ENCODE measurements at places on chromosomes 1 and 21.

- no peak for DNase-seq
Observed at GRCh38 chr1:19079541-19080472, 123.3 kb upstream of the IFFO2 start.

DNA sequence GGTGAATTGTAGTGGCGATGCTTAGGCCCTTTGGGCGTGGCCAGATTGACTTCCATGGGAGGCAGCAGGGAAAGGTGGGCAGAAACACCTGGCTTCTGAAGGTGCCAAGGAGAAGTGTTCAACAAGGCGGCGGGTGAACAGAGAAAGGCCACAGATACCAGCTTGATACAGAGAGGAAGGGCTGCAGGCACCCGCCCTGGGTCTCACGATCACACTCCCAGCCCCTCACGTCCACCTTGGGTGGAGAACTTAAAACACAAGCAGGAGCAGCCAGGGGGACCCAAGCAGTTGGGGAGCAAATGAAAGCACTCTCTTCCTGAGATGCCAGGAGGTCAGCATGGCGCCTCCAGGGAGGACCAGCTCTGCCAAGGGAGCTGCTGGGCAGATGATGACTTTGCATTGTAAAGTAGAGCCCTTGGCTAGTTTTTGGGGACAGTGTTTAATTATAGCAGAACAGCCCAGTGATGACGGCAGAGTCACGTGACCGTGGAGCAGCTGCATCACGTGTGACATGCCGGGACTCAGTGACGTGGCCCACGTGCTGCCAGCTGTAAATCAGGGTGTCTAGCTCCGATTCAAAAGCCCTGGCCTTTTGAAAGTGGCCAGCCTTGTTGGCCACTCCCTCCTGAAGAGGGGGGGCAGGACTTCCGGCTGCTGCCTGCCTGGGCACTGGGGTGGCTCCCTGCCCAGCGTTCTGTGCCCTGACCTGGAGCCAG, 19.0 kb downstream of the SLC37A1 start:
- no peak for DNase-seq

DNA sequence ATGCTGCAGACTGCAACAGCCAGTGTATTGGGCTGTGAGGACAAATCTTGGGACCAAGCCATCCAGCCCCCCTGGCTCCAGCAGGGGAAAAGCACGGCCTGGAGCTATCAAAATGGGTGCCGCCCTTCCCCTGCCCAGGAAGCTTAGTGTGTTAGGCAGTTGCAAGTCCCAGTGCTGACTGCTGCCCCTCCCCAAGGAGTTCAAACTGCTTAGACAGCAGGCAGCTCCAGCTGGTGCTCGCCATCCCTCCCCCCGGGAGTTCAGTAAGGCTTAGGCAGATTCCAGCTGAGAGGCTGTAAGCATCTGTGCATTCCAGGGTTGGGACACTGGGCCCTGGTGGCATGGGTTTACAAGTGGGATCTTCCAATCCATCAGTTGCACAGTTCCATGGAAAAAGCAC, 579.6 kb upstream of the NR5A2 start:
- DNase-seq = no peak

- DNase-seq = no peak
Observed at GRCh38 chr1:208450958-208451357, 206.8 kb upstream of the PLXNA2 start.

DNA sequence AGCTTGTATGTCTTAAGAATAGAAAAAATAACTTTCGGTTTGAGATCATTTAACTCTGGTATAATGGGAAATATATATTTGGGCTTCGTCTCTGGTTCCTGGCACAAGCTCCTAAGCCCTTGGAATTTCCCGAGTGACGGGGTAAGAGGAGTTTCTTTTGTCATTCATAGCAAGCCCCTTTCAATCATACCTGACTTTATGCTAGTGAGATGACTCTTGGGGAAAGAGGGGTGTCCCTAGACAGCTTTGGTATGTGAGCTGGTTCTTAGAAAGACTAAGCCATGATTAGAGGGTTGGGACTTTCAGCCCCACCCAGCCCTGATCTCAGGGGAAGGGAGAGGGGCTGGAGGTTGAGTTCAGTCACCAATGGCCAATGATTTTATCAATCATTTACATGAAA, 13.9 kb upstream of the MTARC1 start:
- DNase-seq = no peak

GRCh38 chr21:43772425-43772821, 3.7 kb downstream of the CSTB start:
- no peak for DNase-seq

GRCh38 chr1:157086299-157086698, 13.3 kb downstream of the ETV3L start:
- DNase-seq = no peak

GRCh38 chr1:25821630-25822091, 1.9 kb downstream of the MTFR1L start:
- no peak for DNase-seq

GRCh38 chr21:42269386-42269785, 45.8 kb downstream of the TFF3 start:
- no peak for DNase-seq

DNA sequence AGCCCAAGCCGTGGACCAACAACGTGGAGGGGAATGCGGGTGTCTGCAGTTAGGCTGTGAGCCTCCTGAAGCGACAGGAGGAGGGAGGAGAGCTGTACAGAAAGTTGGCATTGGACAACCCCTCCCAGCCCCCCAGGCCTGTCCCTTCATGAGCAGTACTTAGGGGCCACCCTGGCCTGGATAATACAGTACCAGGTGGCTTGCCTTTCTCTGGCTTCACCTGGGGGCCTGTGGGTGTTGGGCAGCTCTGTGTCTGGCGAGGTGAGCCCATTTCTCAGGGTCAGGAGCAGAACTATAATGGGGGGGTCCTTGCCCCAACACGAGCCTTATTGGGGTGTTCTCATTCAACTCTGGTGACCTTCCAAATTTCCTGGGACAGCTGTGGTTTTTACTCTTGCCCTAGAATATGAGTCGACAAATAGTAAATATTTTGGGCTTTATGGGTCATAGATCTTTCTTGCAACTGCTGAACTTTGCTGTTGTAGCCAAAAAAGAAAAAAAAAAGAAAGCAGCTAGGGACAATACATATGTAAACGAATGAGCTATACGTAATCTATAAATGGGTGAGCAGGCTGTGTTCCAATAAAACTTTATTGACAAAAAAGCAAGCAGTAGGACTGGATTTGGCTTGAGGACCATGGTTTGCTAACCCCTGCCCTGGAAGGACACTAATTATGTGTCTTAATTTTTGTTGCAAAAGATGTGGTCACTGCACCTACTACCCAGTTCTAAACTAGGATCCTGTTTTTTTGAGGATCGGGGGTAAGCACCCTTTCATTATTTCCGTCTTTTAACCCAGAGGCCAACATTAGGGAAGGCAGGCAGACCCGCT, 11.4 kb downstream of the COQ8A start:
- no peak for DNase-seq

DNA sequence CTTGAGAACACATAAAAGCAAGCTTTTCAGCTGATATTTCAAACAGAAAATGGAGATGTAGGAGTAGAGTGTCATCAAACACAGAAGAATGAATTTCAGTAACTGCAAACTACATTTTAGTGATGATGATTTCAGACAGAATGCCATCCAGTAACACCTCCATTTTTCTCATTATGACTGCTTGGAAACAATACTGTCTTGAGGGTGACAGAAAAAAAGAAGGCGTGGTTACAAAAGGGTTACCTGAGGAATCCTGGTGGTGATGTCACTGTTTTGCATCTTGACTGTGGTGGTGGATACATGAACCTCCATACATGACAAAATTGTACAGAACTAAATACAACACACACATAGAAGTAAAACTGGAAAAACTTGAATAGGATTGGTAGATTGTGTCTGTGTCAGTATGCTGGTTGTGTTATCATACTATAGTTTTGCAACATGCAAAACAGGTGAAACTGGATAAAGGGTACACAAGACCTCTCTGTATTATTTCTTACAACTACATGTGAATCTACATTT, 375.9 kb downstream of the PTBP2 start:
- DNase-seq = no peak

DNA sequence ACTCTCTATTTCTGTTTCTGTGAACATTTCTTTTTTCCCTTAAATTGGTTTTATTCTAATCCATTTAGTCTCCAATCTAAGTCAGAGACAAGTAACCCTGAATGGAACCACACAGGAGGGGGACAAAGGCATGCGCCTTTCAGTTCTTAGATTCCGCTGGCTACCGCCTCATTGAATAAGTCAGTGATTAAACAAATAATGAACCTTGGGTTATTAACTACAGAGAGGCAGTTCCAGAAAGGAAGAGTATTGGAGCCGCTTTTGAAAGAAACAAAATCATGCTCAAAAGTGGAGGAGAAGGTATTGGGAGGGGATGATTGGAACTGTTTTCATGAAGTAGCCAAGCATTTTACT, 459.8 kb upstream of the DAB1 start:
- DNase-seq = no peak

DNA sequence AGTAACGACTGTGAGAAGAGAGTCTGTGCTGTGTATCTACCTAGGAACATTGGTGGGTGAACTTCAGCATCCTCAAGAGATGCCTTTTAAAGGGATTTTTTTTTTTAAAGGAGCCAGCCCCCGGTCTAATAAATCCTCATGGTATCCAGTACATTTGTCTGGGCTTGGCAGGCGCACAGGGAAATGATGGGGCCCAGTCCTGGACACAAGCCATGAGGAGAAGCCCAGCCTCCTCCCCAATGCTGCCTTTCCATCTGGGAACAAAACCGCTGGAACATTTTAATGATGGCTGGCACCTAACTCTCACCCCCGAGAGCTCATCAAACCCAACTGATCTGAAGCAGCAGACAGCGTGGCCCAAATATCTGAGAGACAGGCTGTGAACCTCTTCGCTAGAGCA, 64.2 kb downstream of the ACOT7 start:
- DNase-seq = no peak

DNA sequence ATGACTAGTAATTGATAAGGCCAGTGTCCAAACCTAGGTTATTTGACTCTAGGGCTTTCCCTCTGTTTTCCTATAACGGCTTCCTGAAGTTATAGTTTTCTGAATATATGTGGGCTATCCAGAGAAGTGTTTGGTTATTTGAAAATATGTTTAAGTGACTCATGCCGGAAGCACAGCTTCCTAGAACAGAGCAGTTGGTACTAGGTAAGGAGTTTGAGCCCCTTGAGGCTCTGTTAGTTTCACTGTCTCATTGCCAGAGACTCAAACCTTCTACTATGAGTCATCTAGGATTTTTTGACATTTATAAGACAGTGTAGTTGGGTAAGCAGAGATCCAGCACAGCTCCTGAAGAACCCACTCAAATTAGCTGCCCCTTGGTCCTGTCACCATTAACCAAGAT, 27.1 kb upstream of the LEPR start:
- no peak for DNase-seq

DNA sequence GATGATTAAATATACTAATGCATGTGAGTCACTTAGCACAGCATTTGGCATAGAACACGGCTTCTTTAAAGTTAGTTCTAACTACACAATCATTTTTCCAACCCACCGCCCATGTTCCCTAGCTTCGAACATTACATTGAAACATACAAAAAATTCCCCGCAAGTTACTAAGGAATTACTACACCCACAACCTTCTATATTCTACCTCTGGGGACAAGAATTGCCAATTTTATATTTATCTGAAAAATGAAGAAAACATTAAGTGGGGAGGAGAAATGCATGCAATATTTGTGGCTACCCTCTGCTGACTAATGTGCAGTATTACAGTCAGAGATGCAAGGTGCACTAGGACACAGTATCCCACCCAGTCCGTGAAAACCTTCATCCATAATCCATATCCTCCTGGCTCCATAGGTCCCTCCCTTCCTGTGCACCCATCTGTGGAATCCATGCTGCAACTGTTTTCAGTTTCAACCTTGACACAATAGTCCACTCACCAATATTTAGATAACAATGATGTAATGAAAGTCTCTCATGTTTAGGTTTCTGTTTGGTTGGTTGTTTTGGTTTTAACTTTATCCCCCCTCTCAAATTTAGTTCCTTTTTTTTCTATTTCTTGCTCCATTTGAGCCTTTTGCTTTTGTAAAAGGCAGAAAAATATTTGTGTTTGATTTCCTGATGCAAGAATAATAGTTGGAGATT, 31.6 kb downstream of the RGS5 start:
- no peak for DNase-seq

- no peak for DNase-seq
Observed at GRCh38 chr1:99656701-99657100, 10.8 kb downstream of the PALMD start.

DNA sequence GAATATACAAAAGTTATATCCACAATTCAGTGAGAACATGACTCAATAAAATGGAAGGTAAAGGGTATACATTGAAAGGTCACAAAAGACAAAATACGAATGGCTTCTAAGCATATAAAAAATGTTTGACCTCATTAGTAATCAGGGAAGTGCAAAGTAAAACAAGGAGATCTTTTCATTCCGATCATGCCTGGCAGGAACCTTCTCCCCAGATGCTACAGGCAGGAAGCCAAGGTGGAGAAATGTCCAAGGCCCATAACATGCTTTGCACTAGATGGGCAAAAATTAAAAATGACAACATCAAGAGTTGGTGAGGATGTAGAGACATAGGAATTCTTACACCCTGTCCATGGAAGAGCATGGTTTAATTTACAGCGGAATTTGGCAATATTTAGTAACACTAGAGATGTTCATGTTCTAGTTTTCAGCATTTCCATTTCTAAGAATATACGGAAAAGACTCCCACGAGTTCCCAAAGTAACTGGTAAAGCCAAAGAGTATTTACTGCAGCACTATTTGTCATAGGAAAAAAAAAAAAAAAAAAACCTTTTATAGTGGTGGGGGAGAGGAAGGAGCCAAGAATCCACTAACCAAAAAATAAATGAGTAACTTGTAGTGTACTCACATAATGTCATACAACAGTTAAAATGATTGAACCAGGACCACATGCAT, 184.5 kb upstream of the KAZN start:
- no peak for DNase-seq

- DNase-seq = no peak
Observed at GRCh38 chr1:41390166-41390565, 28.9 kb downstream of the FOXO6 start.

DNA sequence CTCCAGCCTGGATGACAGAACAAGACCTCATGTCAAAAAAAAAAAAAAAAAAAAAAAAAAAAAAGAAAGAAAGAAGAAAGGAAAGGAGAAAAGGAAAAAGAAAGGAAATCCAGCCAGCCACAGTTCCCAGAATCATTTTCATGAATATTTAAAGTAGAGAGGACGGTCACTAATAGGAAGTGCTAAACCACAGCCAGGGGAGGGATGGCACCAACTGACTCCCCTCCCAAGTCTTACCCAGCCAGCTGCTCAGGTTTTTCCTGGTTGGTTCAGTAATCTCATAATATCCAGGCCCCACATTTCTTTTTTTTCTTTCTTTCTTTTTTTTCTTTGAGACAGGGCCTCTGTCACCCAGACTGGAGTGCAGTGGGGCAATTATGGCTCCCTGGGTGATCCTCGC, 63.9 kb upstream of the AK4 start:
- no peak for DNase-seq

GRCh38 chr1:151568626-151569088, 28.5 kb downstream of the TUFT1 start:
- peak; percentile 13 for DNase-seq

GRCh38 chr1:199574950-199575349, 452.6 kb upstream of the NR5A2 start:
- no peak for DNase-seq
